ENCODE measurements at places on chromosomes 12 and 14.
A peak's percentile ranks its signal among the peaks of the same experiment; 100 is the strongest.

- DNase-seq = no peak
Measured at GRCh38 chr12:132717531-132718387, 7.1 kb downstream of the PGAM5 start.

DNA sequence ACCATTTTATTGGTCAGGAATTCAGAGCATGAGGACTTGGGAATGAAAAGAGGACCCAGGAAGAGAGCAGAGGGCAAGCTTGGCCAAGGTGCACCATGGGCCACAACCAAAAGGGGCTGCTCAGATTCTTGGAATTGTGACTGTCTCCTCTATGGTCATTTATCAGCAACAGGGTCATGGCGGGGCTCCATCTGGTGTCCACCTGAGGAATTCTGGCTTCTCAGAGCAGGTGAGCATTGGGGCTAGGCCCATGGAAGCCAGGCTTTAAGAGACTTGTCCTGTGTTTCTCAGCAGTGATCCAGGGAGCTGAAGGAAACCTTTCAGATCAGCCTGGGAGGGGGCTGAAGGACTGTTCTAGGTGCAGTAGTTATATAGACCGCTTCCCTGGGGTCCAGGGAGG is 2.6 kb upstream of the RIN3 start:
- no peak for DNase-seq

DNA sequence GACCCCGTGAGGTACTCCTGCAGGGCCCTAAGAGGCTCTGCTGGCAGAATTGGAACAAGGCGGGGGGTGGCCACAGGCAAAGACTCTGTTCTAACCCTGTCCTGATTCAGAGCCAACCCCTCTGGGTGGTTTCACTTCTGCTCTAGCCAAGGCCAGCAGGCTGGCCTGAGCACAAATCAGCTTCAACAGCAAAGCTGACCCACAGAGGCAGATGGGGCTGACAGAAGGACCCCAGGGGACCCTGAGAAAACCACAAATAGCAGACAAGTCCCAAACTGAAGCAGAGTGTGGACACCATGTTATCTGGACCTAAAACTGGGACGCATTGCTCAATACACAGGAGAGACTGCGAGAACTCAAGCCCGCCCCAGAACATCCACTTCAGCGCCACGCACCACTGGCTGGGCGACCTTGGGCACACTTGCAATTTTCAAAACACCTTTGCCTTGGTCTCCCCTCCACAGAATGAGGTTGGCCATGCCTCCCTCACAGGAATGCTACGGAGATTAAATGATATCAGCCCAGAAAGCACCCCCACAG is 76.4 kb upstream of the DICER1 start:
- no peak for DNase-seq

- no peak for DNase-seq
Measured at GRCh38 chr14:93857500-93858283, 69.4 kb upstream of the PRIMA1 start.

GRCh38 chr12:27498761-27499160 is 25.2 kb upstream of the PPFIBP1 start:
- no peak for DNase-seq

DNA sequence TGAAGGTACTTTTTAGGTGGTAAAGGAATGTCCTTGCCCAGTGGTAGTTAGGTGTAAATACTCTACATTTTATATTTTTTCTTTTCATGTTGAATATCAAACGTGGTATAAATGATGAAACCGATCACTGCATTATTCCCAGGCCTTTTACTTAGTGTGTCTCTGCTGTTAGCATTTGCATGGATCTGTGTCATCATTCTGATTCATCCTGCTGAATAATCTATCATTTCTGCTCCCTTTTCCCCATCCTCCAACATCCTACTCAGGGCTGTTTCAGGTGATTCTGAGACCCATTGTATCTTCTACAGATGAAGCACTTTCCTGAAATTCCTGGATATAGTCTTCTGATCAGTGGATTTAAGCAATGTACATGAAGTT is 61.0 kb upstream of the PTHLH start:
- no peak for DNase-seq

GRCh38 chr12:93539821-93540220 is 32.7 kb upstream of the SOCS2 start:
- DNase-seq = no peak

DNA sequence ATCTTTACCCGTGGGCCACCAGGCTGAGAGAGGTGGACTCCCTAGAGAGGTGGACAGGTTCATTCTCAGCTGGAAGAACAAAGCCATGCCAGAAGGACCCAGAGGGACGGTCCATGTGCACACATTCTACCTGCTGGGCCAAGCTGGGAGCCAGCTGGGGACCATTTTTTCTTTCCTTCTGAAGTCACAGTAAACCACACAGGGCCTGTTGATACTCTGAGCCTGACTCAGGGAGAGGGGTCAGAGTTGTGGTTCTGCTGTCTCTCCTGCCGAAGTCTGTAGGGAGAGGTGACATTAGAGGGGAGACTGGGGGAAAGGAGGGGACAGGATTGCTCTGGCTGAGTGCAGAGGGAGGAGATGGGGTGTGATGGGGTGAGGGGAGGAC is 148.6 kb downstream of the TSPAN9 start:
- no peak for DNase-seq

DNA sequence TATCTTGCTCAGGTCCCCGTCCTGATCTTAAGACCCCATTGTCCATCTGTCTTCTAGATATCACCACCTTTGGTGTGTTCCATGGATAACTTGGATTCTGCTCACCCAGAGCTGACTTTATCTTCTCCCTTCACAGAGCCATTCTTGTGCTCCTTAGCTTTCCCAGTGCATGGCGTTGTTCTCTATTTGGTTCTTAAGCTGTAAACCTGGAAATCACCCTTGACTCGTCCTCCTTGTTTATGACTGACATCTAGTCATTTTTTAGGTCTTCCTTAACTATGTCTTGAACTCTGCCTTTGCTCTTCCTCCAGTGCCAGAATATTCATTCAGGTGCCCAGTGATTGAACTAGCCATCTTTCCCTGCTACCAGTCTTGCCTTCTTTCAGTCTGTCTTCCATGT is 11.7 kb downstream of the STK38L start:
- DNase-seq = no peak

DNA sequence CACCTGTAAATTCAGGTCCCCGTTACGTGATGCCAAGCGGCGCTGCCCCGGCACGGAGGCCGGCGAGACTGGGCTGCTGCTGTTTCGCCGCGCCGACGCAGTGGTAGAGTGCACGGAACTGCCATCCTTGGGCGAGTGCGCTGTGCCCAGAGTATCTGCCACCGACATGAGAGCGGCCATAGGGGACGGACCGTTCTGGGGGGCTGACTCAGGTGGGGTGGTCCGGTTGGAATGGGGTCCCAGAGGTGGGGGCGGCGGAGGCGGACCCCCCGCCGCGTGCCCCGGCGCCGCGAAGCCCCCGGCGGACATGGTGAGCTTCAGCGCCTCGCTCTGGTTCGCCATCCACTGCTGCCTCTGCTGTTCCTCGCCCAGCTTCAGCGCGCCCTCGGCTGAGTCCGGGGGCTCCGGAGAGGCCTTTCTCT is 2.8 kb downstream of the IRF2BPL start:
- no peak for DNase-seq

- no peak for DNase-seq
Measured at GRCh38 chr14:78982551-78982950, 812.4 kb downstream of the NRXN3 start.

DNA sequence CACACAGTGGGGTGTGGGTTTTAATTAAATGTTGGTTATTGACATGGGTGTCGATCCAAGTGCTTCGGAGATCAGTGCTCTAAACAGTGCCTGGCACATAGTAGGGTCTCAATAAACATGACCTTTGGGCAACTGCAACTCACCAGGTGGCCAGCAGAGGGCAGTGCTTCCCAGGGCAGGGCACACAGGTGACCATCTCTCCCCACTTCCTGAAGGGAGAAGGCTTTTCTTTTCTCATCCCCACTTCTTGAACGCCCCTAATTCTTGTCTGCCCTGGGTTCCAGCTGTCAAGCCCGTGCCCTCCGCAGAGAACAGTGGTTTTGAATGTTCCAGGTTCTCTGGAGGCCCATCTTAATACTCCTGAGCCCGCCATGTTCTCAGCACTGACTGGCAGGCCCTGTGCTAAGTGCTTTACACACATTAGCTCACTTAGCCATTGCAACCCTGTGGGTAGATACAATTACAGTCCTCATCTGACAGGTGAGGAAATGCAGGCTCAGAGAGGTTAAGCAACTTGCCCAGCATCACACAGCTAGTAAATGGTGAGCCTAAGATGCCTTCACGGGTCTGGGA is 16.3 kb downstream of the RAPGEF3 start:
- peak; percentile 41 for DNase-seq

DNA sequence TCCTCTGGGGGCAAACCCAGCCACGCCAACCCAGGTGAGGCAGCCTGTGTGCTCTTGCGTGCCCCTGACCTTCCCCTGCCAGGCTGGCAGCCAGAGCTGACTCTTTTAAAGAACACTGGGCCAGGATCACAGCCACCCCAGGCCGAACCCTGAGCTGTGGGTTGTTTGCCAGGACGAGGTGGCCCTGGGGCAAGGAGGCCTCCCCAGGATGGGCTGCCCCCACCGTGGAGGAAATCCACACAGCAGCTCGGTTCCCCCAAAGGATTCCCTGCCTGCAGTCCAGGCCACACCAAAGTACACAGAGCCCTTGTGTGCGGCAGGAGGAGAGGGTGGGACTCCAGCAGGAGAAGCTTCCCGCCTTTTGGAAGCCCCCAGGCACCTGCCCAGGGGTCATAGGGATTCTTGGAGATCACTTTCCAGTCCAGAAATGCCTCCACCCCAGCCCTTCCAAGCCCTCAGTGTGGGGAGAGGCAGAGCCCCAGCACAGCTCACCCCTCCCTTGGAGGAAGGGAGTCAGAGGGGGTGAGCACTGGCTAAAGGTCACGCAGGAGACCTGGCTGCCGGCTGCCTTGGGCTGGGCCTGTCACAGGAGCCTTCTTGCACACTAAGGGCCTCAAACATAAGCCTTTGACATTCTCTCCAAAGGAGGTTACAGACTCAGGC is 115.6 kb downstream of the CALM1 start:
- no peak for DNase-seq

DNA sequence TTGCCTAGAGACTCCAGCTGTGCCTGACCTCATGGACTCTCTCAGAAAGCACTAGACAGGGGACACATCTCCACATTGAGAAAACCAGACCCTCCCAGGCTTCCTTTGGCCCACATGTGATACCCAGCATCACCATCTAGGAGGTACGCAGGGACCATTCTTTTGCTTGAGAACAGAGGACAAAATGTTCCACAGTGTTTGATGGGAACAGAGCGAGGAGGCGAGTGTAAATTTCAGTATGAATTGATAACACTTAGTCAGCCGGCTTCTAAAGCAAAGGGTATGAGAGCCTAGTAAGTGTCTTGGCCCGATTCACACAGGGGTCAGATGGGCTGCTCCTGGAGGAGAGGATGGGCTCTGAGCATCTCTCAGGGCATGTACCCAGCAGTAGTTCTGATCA is 1052.4 kb downstream of the BCL11B start:
- DNase-seq = no peak

GRCh38 chr12:80821513-80822000 is 104.8 kb downstream of the MYF5 start:
- no peak for DNase-seq

GRCh38 chr12:4240981-4241380 is 32.6 kb upstream of the CCND2 start:
- no peak for DNase-seq

DNA sequence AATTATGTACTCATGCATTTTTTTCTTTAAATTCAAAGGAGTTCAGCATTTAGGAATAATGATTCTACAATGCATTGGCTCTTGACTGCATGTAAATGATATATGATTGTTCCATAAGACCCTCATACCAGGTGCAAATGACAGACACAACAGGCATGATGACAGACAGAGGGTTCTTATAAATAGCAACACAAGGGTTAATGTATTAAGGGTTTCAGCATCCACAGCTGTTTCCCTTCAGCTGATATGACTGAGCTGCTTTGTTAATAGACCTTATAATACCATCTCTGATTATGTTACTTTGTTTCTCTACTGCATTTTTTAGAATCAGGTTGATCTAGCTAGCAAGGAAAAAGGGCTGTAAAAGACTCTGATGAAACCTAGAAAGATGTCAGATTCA is 90.8 kb upstream of the TMTC2 start:
- no peak for DNase-seq

DNA sequence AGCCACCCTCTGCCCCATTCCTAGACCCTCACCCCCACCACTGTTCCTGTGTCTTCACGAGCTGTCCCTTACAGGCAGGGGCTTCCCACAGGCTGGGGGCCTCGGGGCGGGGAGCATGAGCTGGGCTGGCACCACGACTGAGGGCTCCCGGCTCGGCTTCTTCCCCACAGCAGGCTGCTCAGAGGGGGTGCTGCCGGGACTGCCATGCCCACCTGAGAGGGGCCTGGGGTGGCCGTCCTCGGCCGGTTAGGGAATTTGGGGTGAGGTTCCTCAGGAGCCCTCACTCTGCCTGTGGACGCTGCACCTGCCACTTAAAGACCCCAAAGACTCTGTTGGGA is 6.8 kb downstream of the SLC25A47 start:
- no peak for DNase-seq

- no peak for DNase-seq
Measured at GRCh38 chr14:59664741-59665140, 88.1 kb upstream of the CCDC175 start.

GRCh38 chr14:51479584-51480325 is 172.0 kb upstream of the FRMD6 start:
- DNase-seq = no peak

GRCh38 chr12:50222275-50222783 is 55.2 kb upstream of the CERS5 start:
- DNase-seq = no peak

- no peak for DNase-seq
Measured at GRCh38 chr14:72657214-72657921, 236.5 kb downstream of the DPF3 start.

- no peak for DNase-seq
Measured at GRCh38 chr12:111261911-111262676, 106.8 kb downstream of the PHETA1 start.

GRCh38 chr14:92898566-92899131 is 24.3 kb upstream of the CHGA start:
- no peak for DNase-seq

- no peak for DNase-seq
Measured at GRCh38 chr12:72230589-72230988, 41.6 kb upstream of the TRHDE start.

- no peak for DNase-seq
Measured at GRCh38 chr14:92627707-92628215, 114.2 kb downstream of the RIN3 start.

GRCh38 chr12:46267575-46267824 is 1.3 kb downstream of the SLC38A1 start:
- DNase-seq = no peak

- no peak for DNase-seq
Measured at GRCh38 chr12:113184098-113184899, 979 bp downstream of the DDX54 start.

DNA sequence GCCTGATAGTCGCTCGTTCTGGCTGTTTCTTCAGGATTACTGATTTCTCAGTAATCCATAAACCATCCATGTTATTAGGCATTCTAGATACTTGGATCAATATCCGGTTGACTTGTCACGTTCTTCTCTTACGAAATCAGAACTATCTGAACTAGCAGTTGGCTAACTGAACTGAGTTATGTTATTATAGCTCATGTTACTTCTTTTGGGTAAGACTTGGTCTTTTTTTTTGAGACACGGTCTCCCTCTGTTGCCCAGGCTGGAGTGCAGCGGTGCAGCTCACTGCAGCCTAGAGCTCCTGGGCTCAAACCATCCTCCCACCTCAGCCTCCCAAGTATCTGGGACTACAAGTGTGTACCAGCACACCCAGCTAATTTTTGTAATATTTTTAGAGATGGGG is 178.6 kb downstream of the PRKCH start:
- DNase-seq = no peak
